ENCODE measurements at places on chromosomes 1 and 21.

- no peak for DNase-seq
These were observed 56.1 kb upstream of the ZC3H11B start for GRCh38 chr1:219669042-219669441.

- peak; percentile 55 for DNase-seq
These were observed at the start of gene NADK for GRCh38 chr1:1777950-1778662. TSS of gene NADK (minus strand) at chr1:1778470. CDS start at chr1:1765406, 13,064 bp downstream.

DNA sequence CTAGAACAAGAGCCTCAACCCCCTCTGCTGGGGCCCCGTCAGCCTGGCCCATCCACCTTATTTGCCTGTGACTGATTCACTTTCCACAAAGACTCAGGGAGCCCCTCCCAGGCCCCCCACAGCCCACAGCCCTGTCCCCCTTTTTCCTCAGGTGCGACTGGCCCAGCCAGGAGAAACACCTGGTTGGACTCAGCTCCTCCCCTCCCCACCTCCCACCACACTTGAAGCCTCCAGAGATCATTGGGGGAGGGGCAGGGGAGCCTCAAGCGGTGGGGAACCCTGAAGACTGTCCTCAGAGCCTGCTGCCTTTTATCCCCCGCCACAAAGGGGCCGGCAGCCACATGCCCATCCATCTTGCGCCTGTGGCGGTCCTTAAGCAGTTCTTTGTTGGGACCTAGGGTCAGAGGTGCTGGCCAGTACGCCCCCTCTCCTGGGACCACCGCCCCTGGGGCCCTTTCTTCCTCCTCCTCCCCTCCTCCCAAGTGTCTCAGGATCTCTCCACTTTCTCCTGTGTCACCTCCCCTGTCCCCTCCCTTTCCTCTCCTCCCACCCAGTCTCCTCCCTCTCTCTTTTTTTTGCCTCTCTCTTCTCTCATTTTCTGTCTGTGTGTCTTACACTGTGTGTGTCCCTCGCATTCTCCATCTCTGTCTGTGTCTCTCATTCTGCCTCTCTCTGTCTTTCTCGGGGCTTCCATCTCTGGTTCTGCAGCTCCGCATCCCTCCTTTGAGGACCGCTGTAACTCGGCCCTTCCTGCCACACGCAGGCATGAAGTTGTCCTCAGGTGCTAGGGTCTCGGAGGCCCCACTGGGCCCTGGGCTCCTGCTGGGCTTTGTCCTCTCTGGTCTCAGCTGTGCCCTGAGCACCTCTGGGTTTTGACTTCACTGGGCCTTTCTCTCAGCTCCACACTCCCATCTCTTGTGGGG, 12.2 kb downstream of the CRABP2 start:
- DNase-seq, result no peak

- no peak for DNase-seq
These were observed 18.0 kb upstream of the ETV3L start for GRCh38 chr1:157117527-157118057.

GRCh38 chr1:228304766-228305395, 97.0 kb downstream of the OBSCN start:
- DNase-seq, result no peak
